ENCODE measurements at places on chromosomes 4 and X.

GRCh38 chrX:110159865-110160264 is 157.0 kb downstream of the TMEM164 start:
- no peak for DNase-seq

GRCh38 chr4:79927931-79928330 is 145.1 kb downstream of the ANTXR2 start:
- no peak for DNase-seq

DNA sequence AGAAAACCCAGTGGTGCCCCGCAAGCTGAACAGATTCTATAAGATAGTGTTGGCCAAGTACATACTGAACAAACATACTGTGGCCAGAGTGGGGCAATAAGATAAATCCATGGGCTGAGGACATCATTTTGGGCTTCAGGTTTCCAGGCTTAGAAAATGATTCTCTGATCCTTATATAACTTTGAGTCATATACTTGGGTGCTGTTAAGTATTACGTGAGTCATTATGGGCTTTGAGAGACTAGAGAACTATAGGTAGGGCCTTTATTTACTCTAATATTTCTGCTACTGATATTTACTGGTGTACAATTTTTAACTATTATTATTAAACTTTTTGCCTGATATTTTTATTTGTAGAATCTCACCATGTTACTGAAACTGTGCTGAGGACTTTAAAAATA is 586.1 kb downstream of the CENPC start:
- DNase-seq, result no peak

DNA sequence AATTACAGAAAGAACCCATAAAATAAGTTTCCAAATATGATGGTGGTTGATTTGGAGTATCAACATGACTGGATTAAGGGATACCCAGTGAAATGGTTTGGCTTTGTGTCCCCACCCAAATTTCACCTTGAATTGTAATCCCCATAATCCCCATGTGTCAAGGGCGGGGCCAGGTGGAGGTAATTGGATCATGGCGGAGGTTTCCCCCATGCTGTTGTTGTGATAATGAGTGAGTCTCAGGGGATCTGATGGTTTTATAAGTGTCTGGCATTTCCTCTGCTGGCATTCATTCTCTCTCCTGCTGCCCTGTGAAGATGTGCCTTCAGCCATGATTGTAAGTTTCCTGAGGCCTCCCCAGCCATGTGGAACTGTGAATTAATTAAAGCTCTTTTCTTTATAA is 39.1 kb downstream of the WDFY3 start:
- no peak for DNase-seq

DNA sequence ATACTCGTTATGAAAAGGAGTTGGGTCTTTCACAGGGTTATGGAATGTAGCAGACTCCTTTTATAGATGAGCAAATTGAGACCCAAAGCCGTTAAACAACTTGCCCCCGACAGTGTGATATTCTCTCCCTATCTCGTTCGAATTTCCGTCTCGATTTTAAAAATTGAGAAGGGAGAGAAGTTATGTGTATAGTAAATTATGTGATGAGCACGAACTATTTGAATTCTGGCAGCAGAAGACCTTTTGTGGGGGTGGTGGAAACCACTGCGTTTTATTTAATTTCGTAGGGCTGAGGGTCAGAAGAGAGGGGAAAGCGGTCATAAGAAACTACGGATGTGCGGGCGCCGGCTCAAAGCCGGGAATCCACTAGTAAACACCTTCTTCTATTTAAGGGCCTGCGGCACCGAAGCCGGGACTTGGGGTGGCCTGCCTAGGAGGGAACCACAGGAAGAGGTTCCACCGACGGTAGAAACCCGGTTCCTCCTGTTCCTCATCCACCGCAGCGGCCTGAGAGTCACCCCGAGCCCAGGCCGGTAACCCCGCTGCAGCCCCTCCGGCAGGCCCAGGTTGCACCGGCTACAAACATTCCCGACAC is 1.5 kb upstream of the DDX3X start:
- DNase-seq, result no peak

GRCh38 chrX:103513476-103514108 is 5.7 kb downstream of the RAB40A start:
- no peak for DNase-seq
